ENCODE measurements at places on chromosomes 16 and 17. TPM values are rescaled to one million over a fixed set of nuclear protein-coding genes. Genes with fewer than 3 reads are reported as not detected.

ZDHHC7 gene
- 109 TPM for total RNA-seq

GDPD1 gene
- total RNA-seq: 3.4 TPM

GNAO1 gene
- total RNA-seq: not detected

CLEC16A gene
- total RNA-seq: 37.5 TPM

FBXW10 gene
- total RNA-seq: 0.50 TPM

DNA sequence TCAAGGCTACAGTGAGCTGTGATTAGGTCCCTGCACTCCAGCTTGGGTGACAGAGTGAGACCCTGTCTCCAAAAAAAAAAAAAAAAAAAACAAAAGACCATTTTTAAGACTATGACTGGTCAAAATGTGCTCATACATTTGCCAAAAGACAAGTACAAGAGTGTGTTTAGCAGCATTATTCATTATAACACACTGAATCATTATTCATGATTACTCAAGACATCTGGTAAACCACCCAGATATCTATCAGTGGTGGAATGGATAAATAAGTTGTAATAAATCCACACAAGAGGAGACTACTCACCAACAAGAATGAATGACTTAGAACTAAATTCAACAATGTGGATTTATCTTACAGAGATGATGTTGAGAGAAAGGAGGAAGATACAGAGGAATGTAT, 716.3 kb downstream of the MAF start:
- no peak for DNase-seq

- peak; percentile 15 for DNase-seq
Measured at GRCh38 chr16:71746442-71747046, 22.0 kb upstream of the PHLPP2 start.

DNA sequence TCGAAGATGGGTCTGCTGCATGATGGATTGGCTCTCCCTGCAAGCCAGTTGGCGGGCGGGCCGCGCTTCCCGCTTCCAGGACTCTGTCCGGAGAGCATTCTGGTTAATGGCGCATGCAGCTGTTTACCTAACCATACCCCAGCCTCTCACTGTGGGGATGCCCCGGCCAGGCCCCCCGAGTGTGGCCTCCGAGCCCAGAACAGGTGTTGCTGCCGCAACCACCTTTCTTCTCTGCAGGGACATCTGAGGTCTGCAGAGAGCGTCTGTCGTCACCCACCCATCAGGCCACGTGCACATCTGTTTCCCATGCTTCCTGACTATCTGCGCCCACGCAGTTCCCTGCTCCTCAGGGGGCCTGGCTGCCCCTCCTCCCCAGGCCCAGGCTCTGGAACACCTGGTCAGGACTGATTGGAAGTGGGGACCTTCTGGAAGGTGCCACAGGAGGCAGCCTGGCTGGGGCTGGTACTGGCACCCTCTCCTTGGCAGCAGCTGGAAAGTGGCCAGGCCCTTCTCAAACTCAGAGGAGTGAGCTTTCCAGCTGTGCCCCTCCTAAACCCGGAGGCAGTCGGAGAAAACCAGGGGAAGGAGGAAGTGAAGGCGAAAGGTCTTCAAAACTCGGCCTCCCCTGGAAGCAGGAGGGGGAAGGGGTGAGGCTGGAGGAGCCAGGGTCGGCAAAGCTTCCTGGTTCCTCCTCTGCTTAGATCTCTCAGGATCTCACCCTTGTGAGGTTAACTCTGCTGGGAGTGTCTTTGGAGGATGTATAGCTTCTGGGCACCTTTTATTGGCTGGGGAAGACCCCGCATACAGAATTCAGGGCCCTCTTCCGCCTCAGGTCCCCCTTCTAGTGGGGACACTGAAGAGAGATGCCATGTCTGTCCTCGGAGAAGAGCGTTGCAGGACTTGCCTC, 64.5 kb upstream of the CIBAR2 start:
- DNase-seq: no peak

- no peak for DNase-seq
Measured at GRCh38 chr17:17466511-17466910, 10.3 kb upstream of the MED9 start.

GRCh38 chr17:9234389-9234945, 213.2 kb downstream of the NTN1 start:
- no peak for DNase-seq

- DNase-seq: no peak
Measured at GRCh38 chr16:55272744-55273143, 51.3 kb upstream of the IRX6 start.
